GM06990 (cell line): ENCODE measurements at places on chromosomes 16 and 17.

DNA sequence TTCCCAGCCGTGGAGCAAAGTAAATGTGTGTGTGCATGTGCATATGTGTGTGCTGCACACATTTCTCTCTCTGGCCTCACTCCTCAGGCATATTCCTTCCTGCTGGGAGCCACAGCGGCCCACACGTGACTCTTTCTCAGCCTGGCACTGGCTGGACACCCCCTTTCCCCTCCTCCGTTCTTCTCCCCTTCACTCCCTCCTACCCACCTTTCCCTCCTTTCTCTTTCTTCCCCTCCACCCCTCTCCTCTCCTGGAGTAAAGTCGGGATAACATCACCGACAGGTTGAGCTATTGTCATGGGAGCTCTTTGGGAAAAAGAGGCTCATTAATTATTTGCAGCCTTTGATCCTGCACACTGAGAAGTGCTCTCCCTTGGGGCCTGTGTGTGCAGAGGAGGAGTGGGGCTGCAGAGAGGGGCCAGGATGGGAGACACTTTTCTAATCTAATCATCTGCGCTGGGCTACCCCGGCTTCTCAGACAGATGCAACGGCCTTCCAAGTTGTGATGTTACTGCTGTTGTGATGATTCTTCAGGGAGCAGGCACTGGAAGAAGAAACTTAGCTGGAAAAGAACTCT is 126.3 kb upstream of the HSBP1 start:
- no peak for DNase-seq

DNA sequence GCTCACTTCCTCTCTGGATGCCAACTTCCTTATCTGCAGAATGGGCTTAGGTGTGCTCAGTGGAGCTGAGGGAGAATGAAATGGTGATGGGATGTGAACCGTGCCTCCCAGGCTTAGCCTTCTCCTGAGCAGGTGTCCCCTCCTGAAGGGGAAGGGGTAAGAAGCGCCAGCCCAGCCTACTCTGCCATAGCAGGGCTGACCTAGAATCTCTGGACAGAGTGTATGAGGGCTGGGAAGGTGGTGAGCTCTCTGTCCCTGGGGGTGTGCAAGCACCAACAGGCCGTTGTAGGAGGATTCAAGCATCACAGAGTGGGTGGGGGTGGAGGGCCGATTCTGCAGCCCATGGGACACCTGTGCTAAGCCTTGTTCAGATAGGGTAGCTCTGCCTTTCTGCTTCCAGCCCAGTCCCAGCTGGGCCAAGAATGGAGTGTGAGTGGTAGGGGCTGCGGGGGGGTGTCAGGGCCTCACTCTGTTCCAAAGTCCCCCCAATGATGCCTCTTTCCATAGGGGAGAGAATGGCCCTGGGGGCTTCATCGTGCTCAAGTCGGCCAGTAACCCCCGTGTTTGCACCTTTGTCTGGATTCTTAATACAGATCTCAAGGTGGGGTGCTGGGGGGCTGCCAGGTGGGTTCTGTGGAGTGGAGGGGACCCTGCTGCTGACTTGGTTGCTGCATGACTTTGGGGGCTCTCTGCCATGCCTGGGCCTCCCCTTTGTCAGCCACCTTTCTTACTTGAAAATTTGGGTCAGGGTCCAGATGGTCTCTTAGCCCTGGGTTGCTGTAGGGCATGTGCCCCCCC is 3.2 kb upstream of the TCAP start:
- no peak for DNase-seq

DNA sequence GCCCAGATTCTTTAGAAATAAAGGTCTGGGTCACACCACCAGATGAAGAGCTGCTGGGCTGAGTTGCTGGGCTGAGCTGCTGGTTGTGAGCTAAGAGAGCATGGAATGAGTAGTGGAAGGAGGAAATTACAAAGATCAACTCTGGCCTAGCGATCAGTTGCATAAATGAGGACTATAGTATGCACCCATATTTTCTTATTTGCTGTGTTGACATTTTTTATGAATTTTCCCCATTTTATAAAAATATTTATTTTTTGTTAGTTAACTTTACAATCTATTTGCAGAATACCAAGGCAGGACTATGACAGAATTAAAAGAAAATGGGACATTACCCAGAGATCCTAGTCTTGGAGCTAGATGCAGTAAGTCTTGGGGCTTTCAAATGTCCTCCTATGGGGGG is 23.6 kb upstream of the SLC13A2 start:
- DNase-seq: no peak

DNA sequence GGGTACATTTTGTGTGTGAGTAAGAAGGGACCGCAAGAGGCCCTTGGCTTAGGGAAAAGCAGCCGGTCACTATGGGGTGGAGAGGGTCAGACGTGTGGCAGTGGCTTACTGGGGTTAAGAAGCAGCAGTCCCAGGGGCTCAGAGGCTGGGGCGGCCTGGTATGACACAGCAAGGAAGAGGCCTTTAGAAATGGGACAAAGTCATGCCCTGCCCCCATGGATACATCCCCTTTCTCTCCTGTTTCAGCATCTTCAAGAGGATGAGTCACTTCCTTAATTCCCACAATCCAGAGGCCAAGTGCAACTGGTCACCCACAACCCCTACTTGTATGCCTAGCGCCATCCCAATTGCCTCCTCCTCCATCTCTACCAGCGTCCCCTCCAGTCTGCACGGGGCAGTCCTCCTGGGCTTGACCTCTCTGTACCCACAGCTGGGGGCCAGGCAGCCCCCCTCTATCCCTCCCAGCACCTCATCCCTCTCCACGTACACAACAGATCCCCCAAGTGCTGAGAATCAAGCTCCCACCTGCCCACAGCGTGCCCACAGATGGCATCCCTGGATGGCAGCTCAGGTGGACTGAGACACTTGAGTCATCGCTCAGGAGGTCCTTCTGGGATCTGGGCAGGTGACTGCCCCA is 6.9 kb upstream of the EFTUD2 start:
- no peak for DNase-seq

- peak; percentile 72 for DNase-seq
Measured at GRCh38 chr17:17757391-17757791, 76.1 kb downstream of the RAI1 start.

- DNase-seq: no peak
Measured at GRCh38 chr16:52967744-52968143, 85.0 kb downstream of the CHD9NB start.

DNA sequence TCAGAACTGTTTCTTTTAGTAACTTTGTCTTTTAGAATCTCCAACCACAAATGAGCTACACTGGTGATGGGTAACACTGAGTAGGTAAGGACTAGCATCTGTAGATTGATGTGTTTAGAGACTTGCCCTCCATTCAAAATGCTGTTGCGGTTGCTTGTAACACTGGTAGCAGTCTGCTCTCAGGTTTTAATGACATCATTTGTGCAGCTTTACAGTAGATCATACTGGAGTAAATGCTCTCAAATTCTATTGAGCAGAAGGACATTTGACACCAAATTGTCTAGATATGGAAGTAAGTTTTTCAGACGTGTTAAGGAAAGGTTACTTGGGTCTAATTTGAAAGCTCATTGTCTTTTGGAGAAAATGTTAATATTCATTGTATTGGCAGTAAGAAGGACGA is 98.8 kb downstream of the NLK start:
- no peak for DNase-seq

DNA sequence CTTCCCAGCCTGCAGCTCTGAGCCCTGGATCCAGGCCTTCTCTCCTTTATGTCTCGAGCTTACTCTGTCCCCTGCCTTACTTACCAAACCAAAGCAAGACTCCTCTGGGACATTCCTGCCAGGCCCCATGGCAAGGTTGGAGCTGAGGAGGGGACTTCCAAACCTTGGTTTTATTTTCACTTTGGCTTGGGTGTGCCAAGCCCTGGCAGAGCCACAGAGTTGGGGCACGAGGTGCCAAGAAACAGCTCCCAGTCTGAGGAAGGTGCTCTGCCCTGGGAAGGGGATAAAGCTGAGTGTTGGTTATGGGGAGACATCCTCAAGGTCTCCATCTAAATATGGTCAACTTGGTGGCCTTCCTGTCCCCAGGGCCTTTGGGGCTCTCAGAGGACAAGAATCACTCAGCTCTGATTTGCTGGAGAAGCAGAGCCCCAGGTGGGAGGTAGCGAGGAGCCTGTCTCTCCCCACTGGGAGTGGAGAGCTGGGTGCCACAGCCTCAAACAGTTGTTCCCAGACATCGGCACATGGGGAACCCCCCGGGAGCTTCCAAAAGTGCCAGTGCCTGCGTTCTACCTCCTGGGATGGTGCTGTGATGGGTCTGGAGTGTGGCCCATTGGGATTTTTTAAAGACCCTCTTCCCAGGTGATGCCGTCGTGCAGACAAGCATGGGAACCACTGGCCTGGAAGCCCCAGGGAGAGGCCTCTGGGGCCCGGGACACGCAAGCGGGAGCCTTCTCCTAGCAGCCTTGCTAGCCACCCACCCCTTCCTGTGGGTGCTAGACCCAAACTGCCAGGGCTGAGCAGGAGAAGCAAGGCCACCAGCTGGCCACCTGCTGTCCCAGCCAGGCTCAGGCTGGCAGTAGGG is 10.3 kb downstream of the NLRC5 start:
- DNase-seq: peak; percentile 50

GRCh38 chr16:51306886-51307595 is 156.0 kb upstream of the SALL1 start:
- no peak for DNase-seq

- DNase-seq: peak; percentile 59
Measured at GRCh38 chr17:57256708-57257112, 387 bp downstream of the MSI2 start.

- no peak for DNase-seq
Measured at GRCh38 chr17:73359987-73360410, 48.2 kb upstream of the CDC42EP4 start.

- no peak for DNase-seq
Measured at GRCh38 chr17:53924530-53925455, 102.1 kb downstream of the KIF2B start.

DNA sequence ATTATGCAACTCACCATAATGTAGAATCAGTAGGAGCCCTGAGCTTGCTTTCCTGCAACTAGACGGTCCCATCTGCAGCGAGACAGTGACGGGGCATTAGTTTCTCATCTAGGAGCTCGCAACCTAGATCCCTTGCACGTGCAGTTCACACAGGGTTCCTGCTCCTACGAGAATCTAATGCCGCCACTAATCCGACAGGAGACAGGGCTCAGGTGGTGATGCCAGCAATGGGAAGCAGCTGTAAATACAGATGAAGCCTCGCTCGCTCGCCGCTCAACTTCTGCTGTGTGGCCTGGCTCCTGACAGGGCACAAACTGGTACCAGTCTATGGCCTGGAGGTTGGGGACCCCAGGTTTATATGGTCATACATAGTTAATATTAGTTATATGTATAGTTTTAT is 394.5 kb downstream of the NPIPA8 start:
- no peak for DNase-seq

GRCh38 chr16:78211946-78212345 is 112.5 kb downstream of the WWOX start:
- no peak for DNase-seq
